ENCODE measurements at places on chromosomes 7 and 10. TPM values are rescaled to one million over a fixed set of nuclear protein-coding genes. Genes with fewer than 3 reads are reported as not detected.
A peak's percentile ranks its signal among the peaks of the same experiment; 100 is the strongest.

DNA sequence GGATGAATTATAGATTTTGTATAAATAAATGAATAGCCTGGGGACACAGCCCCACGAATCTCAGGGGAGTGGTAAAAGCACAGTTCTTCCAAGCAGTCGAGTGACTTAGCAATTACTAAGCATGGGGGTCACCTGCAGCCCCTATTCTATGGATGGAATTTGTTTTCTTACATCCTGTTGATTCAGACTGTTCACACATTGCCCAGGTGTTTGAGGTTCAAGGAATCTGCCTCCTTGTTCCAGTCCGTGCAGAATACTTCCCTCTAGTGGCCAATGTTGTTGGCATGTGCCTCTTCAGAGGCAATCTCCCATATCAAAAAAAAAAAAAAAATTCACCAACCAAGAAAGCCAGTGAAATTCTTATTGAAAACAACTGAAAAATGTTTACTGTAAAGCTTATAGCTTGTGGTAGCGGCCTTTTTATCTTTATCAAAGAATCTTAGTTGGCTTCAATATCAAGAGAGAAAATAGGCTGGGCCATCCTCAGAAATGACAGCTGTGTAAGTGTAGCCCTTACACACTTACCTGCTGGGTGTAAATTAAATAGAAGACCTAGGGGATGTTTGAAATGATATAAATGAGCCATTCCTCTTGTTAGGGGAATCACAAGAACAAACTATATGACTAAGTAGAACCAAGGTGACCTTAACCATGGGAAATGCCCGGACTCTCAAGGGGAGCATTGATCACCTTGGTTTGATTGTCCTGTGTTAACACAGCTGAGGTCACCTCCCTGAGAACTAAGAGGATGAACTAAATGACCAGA lies 7.8 kb downstream of the LIPM start:
- DNase-seq = peak; percentile 38

Gene LIPM
- not detected for polyA plus RNA-seq

Gene HDAC9
- polyA plus RNA-seq = 10.4 TPM

Gene OR2A7
- 9.4 TPM for polyA plus RNA-seq

DNA sequence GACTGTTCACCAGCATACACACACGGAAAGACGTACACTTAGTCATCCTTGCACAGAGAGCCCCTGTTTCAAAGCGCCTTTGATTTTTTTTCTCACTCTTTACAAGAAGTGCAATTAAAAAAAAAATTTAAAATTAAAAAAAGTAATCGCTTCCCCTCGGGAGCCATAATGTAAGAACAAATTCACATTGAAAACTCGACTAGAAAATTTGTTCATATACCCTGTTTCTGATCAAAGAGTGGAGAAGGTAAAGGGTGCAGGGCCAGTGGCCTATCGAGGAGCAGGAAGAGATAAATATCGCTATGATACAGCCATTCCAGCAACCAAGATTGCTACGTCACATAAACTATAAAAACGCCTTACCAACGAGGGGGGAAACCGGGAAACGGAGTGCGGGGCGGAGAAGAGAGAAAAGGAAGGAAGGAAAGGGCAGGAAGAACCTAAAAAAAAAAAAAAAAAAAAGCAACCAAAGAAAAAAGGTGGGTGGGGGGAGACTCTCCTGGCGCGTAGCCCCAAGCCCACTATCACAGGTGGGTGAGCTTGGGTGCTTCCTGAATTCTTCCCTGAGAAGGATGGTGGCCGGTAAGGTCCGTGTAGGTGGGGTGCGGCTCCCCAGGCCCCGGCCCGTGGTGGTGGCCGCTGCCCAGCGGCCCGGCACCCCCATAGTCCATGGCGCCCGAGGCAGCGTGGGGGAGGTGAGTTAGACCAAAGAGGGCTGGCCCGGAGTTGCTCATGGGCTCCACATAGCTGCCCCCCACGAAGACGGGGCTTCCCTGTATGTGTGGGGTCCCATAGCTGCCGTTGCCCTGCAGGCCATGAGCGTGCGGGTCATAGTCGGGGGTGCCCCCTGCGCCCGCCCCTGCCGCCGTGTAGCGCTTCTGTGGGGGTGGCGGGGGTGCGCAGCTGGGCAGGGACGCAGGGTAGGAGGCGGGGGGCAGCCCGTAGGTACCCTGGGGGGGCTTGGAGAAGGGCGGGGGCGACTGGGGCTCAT lies 5.2 kb upstream of the HOXA2 start:
- no peak for DNase-seq

DNA sequence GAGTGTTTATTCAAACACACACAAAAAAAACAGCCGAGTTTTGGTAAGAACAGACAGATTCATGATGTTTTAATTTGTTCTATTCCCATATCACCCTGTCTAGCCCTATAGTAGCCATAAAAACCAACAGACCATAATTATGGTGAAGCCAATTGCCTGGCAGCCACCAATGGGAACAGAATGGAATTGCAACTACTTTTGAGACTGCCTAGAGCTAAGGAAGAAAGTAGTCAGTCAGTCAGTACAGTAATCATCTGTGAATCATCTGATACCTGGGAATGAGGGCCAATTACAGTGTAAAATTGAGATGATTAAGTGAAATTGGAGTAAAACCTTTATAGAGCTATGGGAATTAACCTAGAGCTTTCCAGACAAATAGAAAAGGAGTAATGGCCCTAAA lies 952.7 kb upstream of the KCND2 start:
- DNase-seq = no peak

- DNase-seq = no peak
Observed at GRCh38 chr10:109996225-109996624, 11.6 kb upstream of the ADD3 start.

Gene CLDN3
- polyA plus RNA-seq = 21.7 TPM

DNA sequence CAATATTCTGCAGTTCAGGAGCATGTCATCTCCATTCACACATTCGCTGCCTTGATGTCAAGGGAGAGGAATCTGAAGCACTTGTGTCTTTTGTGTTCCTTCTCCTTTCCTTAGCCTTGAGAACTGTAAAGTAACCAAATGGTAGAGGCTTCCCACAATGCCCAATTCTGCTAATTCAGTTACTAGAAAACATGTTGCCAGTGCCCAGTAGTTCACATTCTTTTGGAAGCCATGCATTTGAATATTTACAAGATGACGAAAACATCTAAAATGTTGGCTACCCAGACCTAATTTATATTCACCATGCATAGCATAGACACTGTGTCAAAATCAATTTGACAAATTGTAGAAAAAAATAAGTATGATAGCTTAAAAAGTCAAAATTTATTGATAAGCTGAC lies 852.7 kb upstream of the PHF14 start:
- DNase-seq = no peak

Gene PTPN20
- 7.3 TPM for polyA plus RNA-seq
